ENCODE measurements at places on chromosomes 3 and 15. TPM values are rescaled to one million over a fixed set of nuclear protein-coding genes. Genes with fewer than 3 reads are reported as not detected.

LRRN1 gene
- 0.74 TPM for total RNA-seq

CAMK2N2 gene
- 0.19 TPM for total RNA-seq

IL12A gene
- total RNA-seq, result 0.25 TPM

NEK11 gene
- total RNA-seq, result 5.5 TPM

FAIM gene
- total RNA-seq, result 7.0 TPM

POMGNT2 gene
- total RNA-seq, result 5.2 TPM

- no peaks in the 10 kb centered on the region for H3K4me1 ChIP-seq
- H3K36me3 ChIP-seq, result no peaks in the 10 kb centered on the region
- no peak overlapping the region for H3K27ac ChIP-seq
- H3K4me3 ChIP-seq, result no peak overlapping the region
Measured at GRCh38 chr3:151722856-151723255, 10.9 kb upstream of the AADACL2 start.

- no peak overlapping the region for H3K27ac ChIP-seq
- H3K4me3 ChIP-seq, result no peak overlapping the region
- no peak for DNase-seq
- H3K36me3 ChIP-seq, result no peaks in the 10 kb centered on the region
- no peaks in the 10 kb centered on the region for H3K4me1 ChIP-seq
- no peaks in the 10 kb centered on the region for H3K27me3 ChIP-seq
Measured at GRCh38 chr3:124760601-124761000, 30.3 kb downstream of the UMPS start.

GRCh38 chr3:185489462-185489861, 9.4 kb downstream of the TMEM41A start:
- peaks cover 5% of the 10 kb centered on the region for H3K36me3 ChIP-seq
- peak; percentile 65 for DNase-seq
- H3K4me1 ChIP-seq, result peaks cover 3% of the 10 kb centered on the region

- DNase-seq, result no peak
Measured at GRCh38 chr15:25407950-25408349, 30.9 kb downstream of the UBE3A start.

DNA sequence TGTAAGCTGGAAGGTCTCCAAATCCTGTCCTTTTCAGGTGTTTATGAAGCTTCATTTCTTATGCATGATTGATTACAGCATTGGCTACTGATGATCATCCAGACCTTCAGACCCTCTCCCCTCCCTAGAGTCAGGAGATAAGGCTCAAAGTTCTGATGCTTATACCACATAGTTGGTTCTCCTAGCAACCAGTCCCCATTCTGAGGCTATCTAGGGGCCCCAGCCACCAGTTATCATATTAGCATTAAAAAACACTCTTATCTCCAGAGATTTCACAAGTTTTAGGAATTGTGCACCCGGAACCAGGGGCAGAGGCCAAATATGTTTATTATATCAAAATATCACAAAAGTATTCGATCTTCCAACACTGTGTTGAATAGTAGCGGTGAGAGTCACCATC, 953.1 kb downstream of the FHIT start:
- H3K27me3 ChIP-seq, result no peaks in the 10 kb centered on the region
- no peak overlapping the region for H3K4me3 ChIP-seq
- no peak overlapping the region for H3K27ac ChIP-seq
- H3K4me1 ChIP-seq, result no peaks in the 10 kb centered on the region
- DNase-seq, result no peak
- no peaks in the 10 kb centered on the region for H3K36me3 ChIP-seq

GRCh38 chr15:65333856-65334255, 29.4 kb downstream of the RNU5B-1 start:
- H3K4me3 ChIP-seq, result no peak overlapping the region
- DNase-seq, result no peak
- H3K36me3 ChIP-seq, result no peaks in the 10 kb centered on the region

GRCh38 chr3:36813305-36813704, 49.0 kb upstream of the DCLK3 start:
- H3K27ac ChIP-seq, result no peak overlapping the region
- H3K4me1 ChIP-seq, result no peaks in the 10 kb centered on the region
- H3K27me3 ChIP-seq, result no peaks in the 10 kb centered on the region
- DNase-seq, result no peak
- H3K4me3 ChIP-seq, result no peak overlapping the region

DNA sequence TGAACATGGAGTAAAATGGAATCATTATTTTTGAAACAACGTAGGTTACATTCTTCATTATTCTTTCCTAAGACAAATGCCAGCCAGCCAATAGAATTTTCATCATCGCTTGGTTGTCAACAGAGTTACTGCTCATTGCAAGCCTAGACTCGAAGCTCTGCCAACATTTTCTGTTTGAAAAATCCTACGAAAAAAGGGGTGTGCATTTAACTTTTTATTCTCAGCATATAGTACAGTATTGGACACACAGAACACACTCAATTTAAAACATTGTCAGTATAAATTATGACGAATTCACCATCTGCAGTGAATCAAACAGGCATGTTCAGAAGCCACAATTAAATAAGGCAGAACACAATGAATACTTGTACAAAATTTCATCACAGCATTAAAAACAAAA, 232.1 kb downstream of the NR1D2 start:
- H3K27me3 ChIP-seq, result no peaks in the 10 kb centered on the region
- H3K36me3 ChIP-seq, result no peaks in the 10 kb centered on the region
- DNase-seq, result no peak
- H3K27ac ChIP-seq, result no peak overlapping the region

- no peak overlapping the region for H3K4me3 ChIP-seq
- no peaks in the 10 kb centered on the region for H3K27me3 ChIP-seq
- no peaks in the 10 kb centered on the region for H3K36me3 ChIP-seq
- H3K27ac ChIP-seq, result no peak overlapping the region
Measured at GRCh38 chr15:76208084-76208785, 103.0 kb downstream of the ETFA start.

Data from colonic mucosa (tissue), 4 donors.